Subcutaneous adipose tissue (tissue), 4 donors: ENCODE measurements at places on chromosomes 11 and 22. TPM values are rescaled to one million over a fixed set of nuclear protein-coding genes. Genes with fewer than 3 reads are reported as not detected.

GSTT2B gene
- 2.5 TPM for total RNA-seq

POU2AF2 gene
- 0.94 TPM for total RNA-seq

SPA17 gene
- total RNA-seq = 0.94 TPM

PDE2A gene
- 325 TPM for total RNA-seq

RIMBP3B gene
- not detected for total RNA-seq

LMNTD2 gene
- 0.65 TPM for total RNA-seq
